Omental fat pad (tissue), 4 donors: ENCODE measurements at places on chromosomes 6 and 20. TPM values are rescaled to one million over a fixed set of nuclear protein-coding genes. Genes with fewer than 3 reads are reported as not detected.
A peak's percentile ranks its signal among the peaks of the same experiment; 100 is the strongest.

The TFAP2B gene
- not detected for total RNA-seq

The COL21A1 gene
- 1.2 TPM for total RNA-seq

The KCNK16 gene
- not detected for total RNA-seq

The SERPINB1 gene
- 54.4 TPM for total RNA-seq

The CLIC5 gene
- total RNA-seq: 9.4 TPM

The SLC13A3 gene
- 1.2 TPM for total RNA-seq

The ETV7 gene
- 0.56 TPM for total RNA-seq

The AHCY gene
- 61.9 TPM for total RNA-seq

The SAPCD1 gene
- not detected for total RNA-seq

The PROKR2 gene
- total RNA-seq: not detected

The HCRTR2 gene
- total RNA-seq: not detected

DNA sequence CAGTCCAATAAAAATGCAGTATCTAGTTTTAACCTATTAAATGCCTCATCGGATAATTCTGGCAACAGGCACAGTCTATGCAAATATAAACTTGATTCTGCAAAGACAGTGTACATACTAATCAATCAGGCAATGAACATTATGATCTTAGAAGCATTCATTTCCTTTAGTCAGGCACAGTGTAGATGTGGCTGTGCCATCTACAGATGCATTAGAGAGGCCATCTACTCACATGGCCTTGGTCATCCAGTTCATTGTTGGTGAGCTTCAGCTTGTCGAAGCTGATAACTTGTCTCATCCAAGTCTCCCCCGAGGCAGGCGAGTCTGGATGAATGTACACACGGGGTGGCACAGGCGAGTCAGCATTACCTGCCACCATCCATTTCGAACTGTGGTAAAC lies 7.9 kb downstream of the TBX18 start:
- no peak for DNase-seq

DNA sequence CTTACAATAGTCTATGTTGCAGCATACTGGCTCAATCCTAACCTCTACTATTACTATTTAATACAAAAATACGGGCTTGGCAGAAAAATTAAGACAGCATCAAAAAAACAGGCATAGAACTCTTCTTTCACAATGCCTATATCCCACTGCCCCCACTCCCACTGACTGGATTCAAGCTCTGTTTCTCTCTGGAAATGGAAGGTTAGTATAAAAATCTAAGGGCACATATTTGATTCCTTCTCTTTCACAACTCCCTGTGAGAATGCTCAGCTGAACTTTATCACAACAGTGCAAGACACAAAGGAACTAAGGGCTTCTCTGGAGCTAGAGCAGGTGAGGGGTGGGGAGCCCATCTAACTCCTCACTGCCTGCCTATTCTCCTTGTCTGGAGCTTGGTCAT lies 258.4 kb upstream of the FAM83B start:
- no peak for DNase-seq

GRCh38 chr6:66190858-66191257 lies 483.8 kb upstream of the EYS start:
- DNase-seq: no peak

DNA sequence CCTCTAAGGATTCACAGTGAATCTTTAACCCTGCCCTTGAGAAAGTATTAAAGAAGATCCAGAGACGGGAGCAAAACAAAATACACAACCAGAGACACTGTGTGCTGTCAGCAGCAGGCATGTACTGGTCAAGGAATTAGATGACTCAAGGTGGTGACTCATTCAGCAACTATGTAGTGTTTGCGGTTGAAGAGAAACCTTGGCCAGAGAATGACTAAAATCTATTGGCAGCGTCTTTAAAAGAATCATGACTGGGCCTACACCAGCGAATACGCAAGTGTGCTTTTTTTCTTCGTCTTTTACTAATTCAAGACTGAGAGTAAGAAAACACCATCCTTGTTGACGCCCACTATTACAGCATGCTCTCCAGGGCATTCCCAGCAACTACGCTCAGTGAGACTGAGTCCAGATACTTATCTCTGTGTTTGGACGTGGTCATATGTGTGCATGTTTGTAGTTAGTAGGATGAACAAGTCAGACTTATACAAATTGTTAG lies 72.4 kb upstream of the BACH2 start:
- no peak for DNase-seq

- no peak for DNase-seq
These were observed 180.2 kb downstream of the PACRG start for GRCh38 chr6:162907876-162908481.

- no peak for DNase-seq
These were observed 29.7 kb downstream of the CEP162 start for GRCh38 chr6:84197708-84198107.

DNA sequence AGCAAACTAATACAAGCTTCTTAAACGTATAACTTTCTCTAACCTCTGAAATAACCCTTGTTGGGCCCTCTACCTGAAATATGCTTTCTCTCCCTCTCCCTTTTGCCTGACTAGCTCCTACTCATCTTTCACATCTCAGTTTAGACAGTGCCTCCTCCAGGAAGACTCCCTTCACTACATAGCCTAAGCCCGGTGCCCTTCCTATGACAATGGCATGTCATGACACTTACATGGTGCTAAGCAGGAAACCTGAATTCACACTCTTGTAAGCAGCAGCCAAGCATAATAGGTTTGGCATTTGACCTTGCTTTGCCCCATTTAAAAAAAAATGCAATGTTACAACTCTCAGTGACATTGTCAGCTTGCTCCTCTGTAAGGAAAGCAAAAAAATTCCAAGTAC lies 33.1 kb upstream of the FBXL4 start:
- no peak for DNase-seq

- DNase-seq: no peak
These were observed 203.4 kb upstream of the STXBP5 start for GRCh38 chr6:147000545-147001488.

DNA sequence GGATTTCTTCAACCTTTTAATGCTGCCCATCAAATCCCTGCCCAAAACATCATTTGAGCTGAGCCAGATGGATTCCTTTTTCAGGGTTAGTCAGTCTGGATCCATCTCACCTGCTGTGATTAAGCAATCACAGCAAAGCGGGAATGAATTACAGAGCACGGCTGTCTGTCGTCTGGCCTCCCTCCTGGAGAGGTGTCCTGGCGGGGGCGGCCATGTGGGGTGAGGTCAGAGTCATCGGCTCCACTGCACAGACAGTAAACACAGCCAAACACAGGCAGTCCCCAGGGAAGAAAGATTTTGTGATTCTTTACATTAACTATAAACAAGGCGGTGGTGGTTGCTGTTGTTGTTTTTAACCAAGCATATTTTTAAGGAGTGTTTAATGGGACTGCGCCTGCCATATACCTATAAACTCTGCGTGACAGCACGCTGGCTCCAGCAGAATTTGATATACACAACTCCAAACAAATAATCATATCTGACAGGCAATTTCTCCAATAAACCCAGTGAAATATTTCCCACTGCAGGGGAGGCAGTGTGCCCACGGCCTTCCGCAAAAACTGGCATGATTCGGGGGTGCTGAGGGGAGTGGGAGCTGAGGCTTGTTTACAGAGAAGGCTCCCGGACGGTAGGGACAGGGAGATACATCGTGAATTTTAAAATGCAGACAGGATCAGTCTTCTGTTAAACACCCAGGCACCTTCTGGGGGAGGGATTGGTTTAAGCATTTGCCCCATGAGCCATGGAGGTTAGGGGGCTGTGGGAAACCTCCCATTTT lies 232.0 kb upstream of the PMEPA1 start:
- no peak for DNase-seq

DNA sequence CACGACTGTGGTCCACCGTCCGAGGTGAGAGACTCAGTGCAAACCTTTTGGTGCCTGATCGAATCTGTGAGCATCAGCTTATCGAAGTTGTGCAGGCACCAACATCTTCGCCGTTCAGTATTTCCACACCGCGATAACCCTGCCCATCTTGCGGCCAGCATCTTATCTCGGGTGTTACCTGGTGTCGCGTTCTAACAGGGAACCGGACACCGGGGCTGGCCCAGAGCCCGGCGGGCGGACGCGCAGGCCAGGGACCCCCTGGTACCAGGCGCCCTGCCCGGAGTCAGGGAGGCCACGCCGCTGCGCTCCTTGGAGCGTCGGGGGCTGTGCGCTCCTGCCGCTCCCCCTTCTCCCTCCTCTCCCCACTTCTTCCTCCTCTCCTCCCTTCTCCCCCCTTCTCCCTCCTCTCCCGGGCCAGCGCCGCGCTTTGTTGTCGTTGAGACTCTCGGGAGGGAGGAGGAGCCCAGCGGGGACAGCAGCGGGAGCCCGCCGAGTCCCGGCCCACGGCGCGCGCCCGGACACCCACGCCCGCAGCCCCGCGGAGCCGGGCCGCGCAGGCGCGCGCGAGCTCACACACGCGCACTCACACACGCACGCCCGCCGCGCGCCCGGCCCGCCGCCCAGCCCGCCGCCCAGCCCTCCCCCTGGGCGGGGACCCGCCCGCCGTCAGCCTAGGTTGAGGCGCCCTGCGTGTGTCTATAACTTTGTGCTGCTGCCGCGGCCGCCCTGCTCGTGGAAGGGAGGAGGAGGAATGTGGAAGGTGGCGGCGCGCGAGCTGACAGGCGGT lies 1.4 kb upstream of the FOXO3 start:
- peak; percentile 65 for DNase-seq

GRCh38 chr6:147808640-147809039 lies 300.1 kb downstream of the SAMD5 start:
- no peak for DNase-seq

DNA sequence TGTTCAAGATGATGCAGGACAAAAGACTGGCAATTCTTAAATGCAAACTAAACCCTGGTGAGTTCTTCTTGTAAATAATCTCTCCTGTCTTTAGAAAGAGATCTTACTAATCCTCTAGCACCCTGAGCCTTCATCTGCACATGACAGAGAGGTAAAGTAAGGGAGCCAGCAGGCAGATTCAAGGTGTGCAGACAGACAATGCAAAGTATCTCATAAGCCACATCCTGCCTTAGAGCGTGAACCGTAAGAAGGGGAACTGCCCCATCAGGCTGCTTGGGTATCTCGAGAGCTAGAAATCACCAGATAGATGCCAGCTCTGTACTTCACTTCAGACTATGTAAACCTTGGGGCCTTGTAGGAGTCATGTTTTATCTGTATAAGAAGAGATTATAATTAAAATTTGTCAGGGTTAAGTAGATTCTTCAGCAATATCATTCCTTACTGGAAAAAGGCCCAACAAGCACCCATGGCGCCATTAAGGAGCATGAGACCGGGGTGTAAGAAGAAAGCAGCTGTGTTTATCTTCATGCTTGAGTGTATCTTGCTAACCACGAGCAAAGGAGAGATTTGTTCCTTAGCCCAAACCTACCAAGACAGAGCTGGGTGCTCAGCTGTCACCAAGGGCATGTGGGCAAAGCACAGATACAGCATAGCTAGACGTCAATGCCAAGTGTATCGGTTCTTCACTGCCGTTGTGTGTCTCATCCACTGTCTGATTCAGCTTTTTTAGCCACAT lies 24.4 kb downstream of the CNR1 start:
- DNase-seq: no peak

DNA sequence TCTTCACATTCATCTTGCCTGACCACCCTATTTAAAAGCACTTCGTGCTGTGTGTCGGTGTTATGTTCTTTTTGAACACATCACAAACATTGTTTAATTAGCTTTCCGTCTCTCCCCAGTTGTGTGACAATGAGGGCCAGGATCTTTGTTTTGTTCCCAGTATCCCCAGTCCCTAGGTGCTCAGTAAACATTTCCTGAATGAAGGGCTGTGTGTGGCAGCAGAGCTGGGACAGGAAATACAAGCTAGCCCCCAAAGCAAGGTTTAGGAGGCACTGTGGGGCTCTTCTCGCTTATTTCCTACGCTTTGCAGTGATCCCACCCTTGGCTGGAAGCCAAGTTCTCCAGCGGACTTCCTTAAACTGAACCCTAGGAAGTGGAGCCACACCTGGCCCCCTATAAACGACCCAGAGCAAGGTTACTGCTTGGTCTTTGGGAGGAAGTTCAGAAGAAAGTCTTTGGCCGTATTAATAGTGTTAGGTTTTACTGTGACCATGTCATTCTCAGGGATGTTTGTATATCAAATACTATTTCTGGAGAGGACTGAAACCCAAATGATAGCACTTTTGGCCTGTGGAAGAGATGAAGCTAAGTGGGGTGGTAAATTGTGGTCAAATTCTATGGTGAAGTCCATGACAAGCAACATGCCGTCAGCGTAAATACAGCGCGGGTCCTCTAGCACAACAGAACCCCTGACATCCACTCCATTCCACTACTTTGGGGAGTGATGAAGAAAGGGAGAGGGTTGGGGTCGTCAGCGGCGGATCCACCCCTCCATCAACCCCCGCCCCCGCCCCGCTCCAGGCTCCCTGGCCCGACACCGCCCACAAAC lies 570 bp upstream of the FANCE start:
- no peak for DNase-seq

DNA sequence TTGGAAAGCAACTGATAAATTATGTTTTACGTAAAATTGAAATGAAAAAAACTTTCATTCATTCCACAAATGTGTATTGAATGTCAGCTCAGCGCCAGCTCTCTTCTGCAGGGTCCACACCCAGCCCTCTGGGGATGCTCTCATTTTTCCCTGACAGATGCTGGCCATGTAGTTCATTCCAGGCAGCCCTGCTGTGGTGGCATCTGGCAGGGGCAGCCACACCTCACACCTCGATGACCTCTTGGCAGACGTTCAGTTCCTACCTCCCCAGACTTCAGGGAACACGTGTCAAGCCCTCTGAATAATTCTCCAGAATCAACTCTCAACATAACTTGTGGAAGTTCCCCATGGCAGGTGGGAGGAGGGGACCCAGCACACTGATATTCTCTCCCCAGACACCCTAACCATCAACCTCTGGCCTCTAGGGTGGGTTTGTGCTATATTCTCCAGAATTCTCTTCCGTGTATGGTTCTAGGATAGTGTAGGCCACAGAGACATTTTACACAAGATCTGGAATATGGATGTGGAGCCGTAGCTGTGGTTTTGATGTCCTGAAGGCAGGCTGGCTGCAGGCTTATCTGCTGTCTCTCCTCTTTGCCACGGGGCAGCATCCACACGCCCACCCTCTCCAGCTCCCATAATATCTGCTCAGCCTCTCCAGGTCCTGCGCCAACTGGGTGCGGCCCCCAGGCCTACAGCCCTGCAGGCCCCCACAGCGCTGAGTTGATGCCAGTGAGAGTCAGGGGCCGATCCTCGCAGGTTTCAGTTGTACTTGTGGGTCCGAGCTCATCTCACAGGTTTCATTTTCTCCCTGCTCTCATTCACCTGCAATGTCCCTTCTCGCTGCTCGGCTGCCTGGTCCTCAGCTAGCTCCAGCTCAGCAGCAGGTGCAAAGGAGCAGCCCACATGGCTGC lies 175.8 kb upstream of the ARID1B start:
- no peak for DNase-seq

DNA sequence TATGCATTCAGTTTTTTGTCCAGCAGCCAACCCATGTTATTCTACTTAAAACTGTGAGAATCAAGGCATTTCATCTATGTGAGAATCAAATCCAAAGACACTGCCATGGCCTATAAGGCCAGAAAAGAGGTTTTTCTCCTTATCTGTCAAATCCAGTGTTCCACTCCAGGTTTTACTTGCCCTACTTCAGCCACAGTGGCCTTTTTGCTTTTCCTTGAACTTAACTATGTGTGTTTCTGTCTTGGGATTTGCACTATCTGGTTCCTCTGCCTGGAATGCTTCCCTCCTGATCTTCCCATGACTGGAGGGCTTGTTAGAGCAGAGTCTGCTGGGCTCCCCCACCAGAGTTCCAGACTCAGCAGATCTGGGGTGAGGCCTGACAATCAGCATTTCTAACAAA lies 113.1 kb upstream of the DOK5 start:
- DNase-seq: no peak
